Iris pigment epithelial cell (primary cell): ENCODE measurements at places on chromosomes 1 and 21.
A peak's percentile ranks its signal among the peaks of the same experiment; 100 is the strongest.

DNA sequence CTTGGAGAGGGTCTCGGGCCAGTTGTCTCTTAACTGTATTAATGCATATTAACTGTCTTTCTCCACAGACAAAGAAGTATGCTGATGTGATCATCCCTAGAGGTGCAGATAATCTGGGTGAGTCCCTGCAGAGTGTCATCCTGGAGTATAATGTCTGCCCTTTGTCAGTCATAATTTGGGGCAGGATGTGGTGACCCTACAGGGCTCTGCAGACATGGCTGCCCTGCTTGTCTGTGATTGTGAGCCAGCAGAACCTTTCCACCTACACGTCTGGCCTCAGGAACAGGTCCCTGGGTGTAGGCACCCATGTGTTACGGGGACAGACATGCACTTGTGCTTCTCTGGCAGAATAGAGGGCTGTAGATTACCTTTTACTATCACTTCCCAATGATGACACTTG, 78.4 kb downstream of the UCK2 start:
- DNase-seq, result no peak

GRCh38 chr1:19643602-19644394, at the start of gene NBL1:
Gene NBL1 (plus strand): TSS chr1:19644311. CDS start chr1:19655031, 10,720 bp downstream.
- peak; percentile 75 for DNase-seq

DNA sequence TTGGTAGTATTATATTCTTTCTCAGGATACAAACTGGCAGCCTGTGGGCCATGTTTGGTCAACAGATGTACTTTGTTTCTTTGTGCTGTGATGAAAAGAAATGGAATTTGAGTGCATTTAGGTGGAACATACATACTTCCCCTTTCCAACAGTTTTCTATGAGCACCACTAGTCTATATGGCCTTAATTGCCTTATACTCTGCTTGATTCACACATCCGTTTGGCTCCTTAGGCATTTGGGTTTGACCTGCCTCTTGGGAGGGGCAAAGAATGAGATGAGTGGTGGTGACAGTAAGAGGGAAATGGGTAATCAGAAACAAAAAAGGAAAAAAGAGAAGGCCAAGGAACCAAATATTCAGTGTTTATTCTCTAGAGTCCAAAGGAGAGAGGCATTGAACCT, 17.0 kb downstream of the CFAP126 start:
- no peak for DNase-seq

DNA sequence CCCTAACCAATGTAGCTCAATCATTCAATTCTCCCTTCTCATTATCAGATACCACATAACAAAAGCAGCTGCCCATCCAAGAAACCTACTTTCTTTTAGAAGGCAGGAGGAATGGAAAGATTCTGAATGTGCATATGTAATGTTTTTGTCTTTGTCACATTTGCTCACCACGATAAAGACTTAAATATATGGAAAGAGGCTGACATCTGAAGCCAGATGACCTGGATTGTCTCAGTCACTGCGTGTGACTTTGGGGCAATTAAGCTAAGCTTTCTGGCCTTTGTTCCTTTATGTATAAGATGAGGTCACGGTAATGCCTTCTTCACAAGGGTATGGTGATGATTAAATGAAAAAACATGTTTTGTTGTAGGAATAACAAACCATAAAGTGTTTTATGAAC, 42.6 kb downstream of the LRRC52 start:
- no peak for DNase-seq

DNA sequence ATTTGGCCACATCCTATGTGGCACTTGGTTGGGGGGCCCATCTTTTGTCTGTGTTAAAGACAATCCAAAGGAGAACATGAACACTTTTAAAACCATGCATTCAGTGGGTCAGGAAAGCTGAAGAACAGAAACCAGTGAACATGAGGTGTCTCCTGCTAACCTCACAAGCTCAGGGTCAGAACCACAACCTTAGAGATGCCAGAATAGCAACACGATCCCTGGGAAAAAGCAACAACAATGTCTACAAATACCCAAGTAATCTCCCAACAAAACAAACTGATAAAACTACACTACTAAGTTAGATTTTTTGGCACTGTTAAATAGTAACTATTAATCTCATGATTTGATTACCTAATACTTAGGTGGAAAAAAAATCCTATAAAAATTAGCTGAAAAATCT, 34.1 kb upstream of the GNG4 start:
- DNase-seq, result peak; percentile 72

DNA sequence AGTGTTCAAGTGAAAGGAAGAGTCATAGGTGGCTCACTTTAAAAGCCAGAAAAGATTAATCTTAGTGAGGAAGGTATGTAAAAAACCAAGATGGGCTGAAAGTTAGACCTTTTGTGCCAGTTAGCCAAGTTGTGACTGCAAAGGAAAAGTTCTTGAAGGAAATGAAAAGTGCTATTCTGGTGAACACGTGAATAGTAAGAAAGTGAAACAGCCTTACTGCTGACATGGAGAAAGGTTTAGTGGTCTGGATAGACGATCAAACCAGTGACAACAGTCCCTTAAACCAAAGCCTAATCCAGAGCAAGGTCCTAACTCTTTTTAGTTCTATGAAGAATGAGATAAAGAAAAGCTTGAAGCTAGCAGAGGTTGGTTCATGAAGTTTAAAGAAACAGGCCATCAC, 106.4 kb downstream of the CTH start:
- no peak for DNase-seq

- no peak for DNase-seq
Measured at GRCh38 chr1:156554971-156555370, 17.4 kb downstream of the IQGAP3 start.

GRCh38 chr1:2479186-2479585, 3.1 kb downstream of the PLCH2 start:
- no peak for DNase-seq

DNA sequence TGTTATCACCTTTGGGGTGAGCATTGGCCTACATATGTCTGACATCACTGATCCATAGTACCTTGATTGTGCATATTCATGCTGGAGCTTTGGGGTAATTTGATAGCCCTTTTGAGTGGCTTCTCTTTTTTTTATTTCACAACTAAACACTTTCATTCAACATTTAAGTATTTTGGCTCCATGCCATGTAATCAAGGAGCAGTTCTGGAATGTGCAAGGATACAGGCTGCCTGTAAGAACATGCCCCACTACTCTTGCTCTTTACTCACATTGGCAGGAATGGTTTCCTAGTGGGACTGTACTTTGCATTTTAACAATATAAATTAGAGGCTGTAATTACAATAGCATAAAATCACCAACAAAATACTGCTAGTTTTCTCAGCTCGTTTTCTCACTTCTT, 300.7 kb upstream of the SPAG17 start:
- DNase-seq, result no peak
